Body of pancreas (tissue), 4 donors: ENCODE measurements at places on chromosomes 3 and 15. TPM values are rescaled to one million over a fixed set of nuclear protein-coding genes. Genes with fewer than 3 reads are reported as not detected.

Gene MKRN3
- total RNA-seq = not detected

Gene GAP43
- not detected for total RNA-seq

DNA sequence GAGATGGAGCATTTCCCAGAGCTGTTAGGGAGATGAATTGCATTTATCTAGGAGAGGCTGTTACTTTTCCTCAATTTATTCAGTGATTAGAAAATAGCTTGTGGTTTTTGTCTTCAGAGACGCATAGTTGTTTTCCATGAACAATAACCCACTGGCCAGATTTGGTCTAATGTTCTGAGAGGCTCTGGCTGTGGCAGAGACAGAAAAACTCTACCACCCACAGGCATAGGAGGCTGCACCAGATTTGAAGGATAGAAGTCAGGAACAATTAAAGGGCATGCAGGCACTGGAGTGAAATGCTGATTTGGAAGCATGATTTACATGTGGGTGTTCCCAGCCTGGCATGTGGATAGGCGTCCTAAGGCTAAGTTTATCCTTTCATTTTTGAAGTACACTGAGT, 143.5 kb downstream of the NFKBIZ start:
- no peak overlapping the region for H3K27ac ChIP-seq
- DNase-seq = no peak
- no peaks in the 10 kb centered on the region for H3K4me1 ChIP-seq
- no peaks in the 10 kb centered on the region for H3K36me3 ChIP-seq
- no peaks in the 10 kb centered on the region for H3K27me3 ChIP-seq
- H3K4me3 ChIP-seq = no peak overlapping the region

Gene GTPBP8
- 13.2 TPM for total RNA-seq

GRCh38 chr3:58323529-58324390, 8.9 kb upstream of the PXK start:
- H3K4me1 ChIP-seq = peaks cover 11% of the 10 kb centered on the region
- H3K36me3 ChIP-seq = no peaks in the 10 kb centered on the region
- H3K4me3 ChIP-seq = no peak overlapping the region

Gene CD200R1
- not detected for total RNA-seq

Gene CKMT1A
- not detected for total RNA-seq

DNA sequence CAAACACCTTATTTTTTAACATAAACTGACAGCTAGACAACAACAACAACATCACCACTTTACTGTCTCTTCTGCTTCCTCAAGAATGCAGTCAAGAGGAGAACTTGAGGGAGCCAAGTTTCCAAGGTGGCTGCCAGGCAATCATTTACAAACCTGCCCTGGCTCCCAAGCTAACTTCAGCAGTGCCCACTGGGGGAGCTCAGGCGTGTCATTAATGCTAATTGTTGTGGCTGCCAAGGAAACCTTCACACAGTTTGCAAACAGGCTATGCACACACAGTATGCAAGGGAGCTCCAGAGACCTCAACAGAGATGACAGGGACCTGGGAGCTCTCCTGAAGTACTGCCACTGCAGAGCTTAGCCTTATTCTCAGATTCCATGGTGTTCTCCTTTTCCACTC, 2.1 kb downstream of the DZIP1L start:
- H3K27me3 ChIP-seq = no peaks in the 10 kb centered on the region
- peak; percentile 54 for DNase-seq
- no peak overlapping the region for H3K4me3 ChIP-seq
- H3K36me3 ChIP-seq = no peaks in the 10 kb centered on the region
- H3K27ac ChIP-seq = peak overlapping the region; percentile 70

DNA sequence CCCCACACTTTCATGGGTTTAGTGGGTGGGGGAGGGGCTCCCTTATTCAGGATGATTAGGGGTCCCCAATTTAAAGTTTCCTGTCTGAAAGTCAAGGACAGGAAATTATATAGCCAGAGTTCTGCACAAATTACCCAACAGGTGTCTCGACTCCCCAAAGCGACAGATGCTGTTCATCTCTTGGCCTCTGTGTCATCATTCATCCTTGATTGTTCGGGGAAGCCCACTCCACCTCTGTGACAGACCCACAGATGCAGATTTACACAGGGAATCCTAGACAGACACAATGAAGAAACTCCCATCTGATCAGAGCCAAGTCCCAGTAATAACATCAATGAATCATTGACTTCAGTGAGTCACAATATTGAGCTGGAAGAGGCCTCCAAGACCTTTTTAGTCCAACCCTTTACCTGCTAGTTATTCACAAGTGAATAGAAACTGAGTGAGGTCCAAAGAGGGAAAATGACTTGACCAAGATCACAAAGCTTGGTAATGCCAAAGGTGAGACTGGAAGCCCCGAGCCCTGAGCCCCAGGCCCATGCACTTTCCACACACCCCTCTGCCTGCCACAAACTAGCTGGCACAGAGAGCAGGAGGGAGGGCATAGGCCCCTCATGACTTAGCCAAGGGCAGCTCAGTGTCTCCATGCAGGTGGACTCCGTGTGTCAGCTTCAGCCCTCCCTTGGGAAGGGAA, 7.9 kb upstream of the SRP14 start:
- no peak for DNase-seq
- H3K27ac ChIP-seq = peak overlapping the region; percentile 62
- no peaks in the 10 kb centered on the region for H3K27me3 ChIP-seq
- H3K36me3 ChIP-seq = no peaks in the 10 kb centered on the region
- peaks cover 35% of the 10 kb centered on the region for H3K4me1 ChIP-seq
- H3K4me3 ChIP-seq = no peak overlapping the region

Gene LOXL1
- 8.6 TPM for total RNA-seq

DNA sequence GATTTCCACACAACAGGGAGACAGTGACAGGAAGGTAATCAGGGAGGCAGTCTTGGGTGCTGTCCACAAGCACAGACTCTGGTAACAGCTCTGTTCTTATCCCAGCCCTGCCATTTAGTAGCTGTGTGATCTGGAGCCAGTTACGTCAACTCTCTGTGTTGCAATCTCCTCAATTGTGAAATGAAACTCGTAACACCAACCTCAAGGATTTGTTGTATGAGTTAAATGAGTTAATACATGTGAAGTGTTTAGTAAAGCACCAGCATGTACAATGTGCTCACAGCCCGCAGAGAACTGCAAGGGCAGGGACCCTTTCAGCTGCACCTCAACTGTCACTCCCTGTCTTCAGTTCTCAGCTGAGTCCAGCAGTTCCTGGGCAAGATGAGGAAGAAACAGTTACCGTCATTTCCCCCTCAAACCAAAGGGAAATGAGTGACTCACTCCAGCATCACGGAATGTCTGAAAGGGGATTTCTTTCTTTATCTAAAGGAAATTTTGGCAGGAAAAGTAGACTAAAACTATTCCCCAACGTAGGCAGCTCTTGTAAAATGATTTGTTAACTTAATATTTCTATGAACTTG, 39.9 kb upstream of the MB21D2 start:
- no peaks in the 10 kb centered on the region for H3K36me3 ChIP-seq
- H3K27me3 ChIP-seq = no peaks in the 10 kb centered on the region
- DNase-seq = peak; percentile 11
- no peak overlapping the region for H3K27ac ChIP-seq

DNA sequence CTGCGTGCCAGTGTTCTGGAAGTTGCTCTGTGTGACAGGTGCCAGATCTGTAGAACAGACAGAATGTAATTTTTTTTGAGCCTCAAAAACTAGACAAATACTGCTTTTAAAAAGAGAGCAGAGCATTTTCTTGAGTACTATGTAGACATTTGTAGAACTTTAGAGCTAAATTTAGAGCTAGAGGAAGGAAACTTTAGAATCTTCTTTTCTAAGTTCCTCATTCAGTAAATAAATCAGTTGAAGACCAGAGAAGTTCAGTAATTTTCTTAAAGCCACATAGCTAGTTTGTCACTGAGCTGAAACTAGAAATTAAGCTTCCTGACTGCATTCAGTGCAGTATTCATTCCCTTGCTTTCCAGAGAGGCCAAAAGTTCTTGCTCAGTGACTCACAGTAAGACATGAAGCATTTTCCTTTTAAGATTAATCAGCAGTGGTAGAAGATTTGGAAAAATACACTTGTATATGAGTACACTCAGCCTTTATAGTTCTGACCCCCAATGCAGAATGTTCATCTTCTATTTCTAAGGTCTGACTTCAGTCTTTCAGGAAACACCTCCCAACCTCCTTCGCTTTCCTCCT, 83.6 kb upstream of the TSEN2 start:
- DNase-seq = no peak
- H3K4me3 ChIP-seq = no peak overlapping the region
- no peaks in the 10 kb centered on the region for H3K4me1 ChIP-seq
- no peaks in the 10 kb centered on the region for H3K36me3 ChIP-seq

- no peaks in the 10 kb centered on the region for H3K36me3 ChIP-seq
- DNase-seq = no peak
- no peaks in the 10 kb centered on the region for H3K27me3 ChIP-seq
- peaks cover 53% of the 10 kb centered on the region for H3K4me1 ChIP-seq
- H3K27ac ChIP-seq = peak overlapping the region; percentile 46
- no peak overlapping the region for H3K4me3 ChIP-seq
These were observed 76.6 kb downstream of the CPN2 start for GRCh38 chr3:194274424-194275085.

Gene NMB
- total RNA-seq = 8.8 TPM

- H3K27ac ChIP-seq = no peak overlapping the region
- H3K27me3 ChIP-seq = no peaks in the 10 kb centered on the region
- no peak for DNase-seq
These were observed 29.3 kb upstream of the XYLB start for GRCh38 chr3:38317192-38317759.

DNA sequence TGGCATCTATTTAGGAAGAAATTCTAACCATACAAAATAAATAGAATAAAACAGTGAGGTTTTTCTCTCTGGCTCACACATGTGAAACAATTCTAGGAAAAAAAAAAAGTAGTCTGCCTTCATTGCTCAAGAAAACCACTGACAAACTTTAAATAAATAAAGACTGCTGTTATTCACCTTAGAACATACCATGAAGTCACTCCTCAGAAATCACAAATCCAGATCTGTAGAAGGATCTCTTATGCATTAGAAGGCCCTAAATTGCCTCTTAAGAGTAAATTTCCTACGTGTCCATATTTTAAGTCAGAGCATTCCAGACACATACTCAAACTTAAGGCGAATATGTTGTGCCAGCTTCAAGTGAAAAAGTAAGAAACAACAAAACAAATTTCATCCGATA, 217.3 kb downstream of the ZIC4 start:
- no peak for DNase-seq
- no peaks in the 10 kb centered on the region for H3K27me3 ChIP-seq
- no peaks in the 10 kb centered on the region for H3K4me1 ChIP-seq
- H3K4me3 ChIP-seq = no peak overlapping the region

GRCh38 chr3:21573291-21573690, 177.7 kb downstream of the ZNF385D start:
- no peak overlapping the region for H3K4me3 ChIP-seq
- DNase-seq = no peak
- no peak overlapping the region for H3K27ac ChIP-seq
- no peaks in the 10 kb centered on the region for H3K4me1 ChIP-seq
- no peaks in the 10 kb centered on the region for H3K27me3 ChIP-seq

GRCh38 chr3:84820126-84820525, 138.7 kb upstream of the CADM2 start:
- H3K27ac ChIP-seq = no peak overlapping the region
- H3K27me3 ChIP-seq = no peaks in the 10 kb centered on the region
- H3K4me3 ChIP-seq = no peak overlapping the region
- H3K4me1 ChIP-seq = no peaks in the 10 kb centered on the region

- no peaks in the 10 kb centered on the region for H3K36me3 ChIP-seq
- H3K27me3 ChIP-seq = no peaks in the 10 kb centered on the region
These were observed 25.0 kb downstream of the ACP3 start for GRCh38 chr3:132342183-132342582.

DNA sequence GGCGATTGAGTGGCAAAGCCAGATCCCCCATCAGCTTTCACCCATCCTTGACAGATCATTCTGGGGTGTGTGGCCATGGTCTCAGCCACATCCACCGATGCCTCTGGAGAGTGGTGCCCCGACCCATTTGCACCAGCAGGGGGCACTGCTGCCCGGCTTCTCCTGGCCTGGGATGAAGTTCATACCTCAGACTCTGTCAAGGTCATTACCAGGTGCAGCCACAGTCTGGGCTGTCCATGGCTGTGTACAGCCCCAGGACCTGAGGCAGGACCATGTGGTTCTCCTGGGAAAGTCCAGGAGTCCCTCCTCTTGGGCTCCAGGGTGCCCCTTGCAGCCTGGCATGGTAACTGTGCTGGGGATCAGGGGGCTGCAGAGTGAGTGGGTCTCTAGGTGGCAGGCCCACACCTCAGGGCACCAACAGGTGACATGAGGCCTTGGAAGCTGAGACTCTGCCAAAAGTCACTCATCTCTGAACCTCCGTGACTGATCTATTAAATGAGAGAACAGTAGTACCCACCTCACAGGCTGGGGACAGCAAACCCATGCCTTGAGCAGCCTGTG, 67.2 kb downstream of the CACNA2D2 start:
- no peaks in the 10 kb centered on the region for H3K36me3 ChIP-seq
- DNase-seq = peak; percentile 79
- no peak overlapping the region for H3K4me3 ChIP-seq
- no peaks in the 10 kb centered on the region for H3K4me1 ChIP-seq
- no peaks in the 10 kb centered on the region for H3K27me3 ChIP-seq

GRCh38 chr3:151804267-151804666, 9.6 kb upstream of the AADAC start:
- H3K4me1 ChIP-seq = peaks cover 6% of the 10 kb centered on the region
- H3K36me3 ChIP-seq = no peaks in the 10 kb centered on the region
- no peak for DNase-seq
- H3K4me3 ChIP-seq = no peak overlapping the region
- H3K27ac ChIP-seq = no peak overlapping the region

- peaks cover 62% of the 10 kb centered on the region for H3K4me1 ChIP-seq
- peak overlapping the region; percentile 90 for H3K27ac ChIP-seq
- H3K36me3 ChIP-seq = no peaks in the 10 kb centered on the region
- no peaks in the 10 kb centered on the region for H3K27me3 ChIP-seq
- peak; percentile 77 for DNase-seq
- no peak overlapping the region for H3K4me3 ChIP-seq
These were observed 87.0 kb upstream of the ALDH1L1 start for GRCh38 chr3:126267169-126267975.

Gene ASB14
- not detected for total RNA-seq

DNA sequence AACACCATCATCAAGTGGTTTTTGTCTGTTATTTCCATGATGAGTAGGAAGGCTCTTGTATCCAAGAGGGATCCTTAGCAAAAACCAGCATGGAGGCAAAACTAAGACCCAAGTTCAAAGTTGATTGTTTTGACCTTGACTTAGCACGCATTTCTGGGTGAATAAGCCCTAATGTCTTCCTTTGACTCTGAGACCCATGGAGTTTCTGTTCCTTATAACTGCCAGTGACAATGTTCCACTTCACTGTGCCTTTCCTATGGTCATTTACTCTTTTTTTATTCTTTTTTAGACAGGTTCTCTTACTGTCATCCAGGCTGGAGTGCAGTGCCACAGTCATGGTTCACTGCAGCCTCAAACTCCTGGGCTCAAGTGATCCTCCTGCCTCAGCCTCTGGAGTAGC, 118.2 kb upstream of the MRPL3 start:
- H3K27ac ChIP-seq = no peak overlapping the region
- no peaks in the 10 kb centered on the region for H3K4me1 ChIP-seq
- no peak overlapping the region for H3K4me3 ChIP-seq
- DNase-seq = no peak

Gene CTXN2
- total RNA-seq = not detected
